CD8-positive, alpha-beta memory T cell (primary cell): ENCODE measurements at places on chromosomes 2 and 18. TPM values are rescaled to one million over a fixed set of nuclear protein-coding genes. Genes with fewer than 3 reads are reported as not detected.

Gene GPR39
- total RNA-seq: not detected

Gene OTOS
- not detected for total RNA-seq

Gene FNDC4
- total RNA-seq: 0.15 TPM

Gene HOXD13
- not detected for total RNA-seq

Gene CRYGD
- total RNA-seq: not detected

Gene FER1L5
- not detected for total RNA-seq

Gene GCG
- total RNA-seq: not detected

Gene IL36G
- not detected for total RNA-seq

Gene UGT1A4
- not detected for total RNA-seq

Gene ABCG8
- not detected for total RNA-seq

Gene UNC80
- total RNA-seq: not detected

Gene ACAA2
- total RNA-seq: 72.2 TPM
